ENCODE measurements at places on chromosomes 12 and 14. TPM values are rescaled to one million over a fixed set of nuclear protein-coding genes. Genes with fewer than 3 reads are reported as not detected.

Gene PLCZ1
- not detected for total RNA-seq

Gene TCP11L2
- 32.1 TPM for total RNA-seq

Gene KRT74
- total RNA-seq = not detected

Gene PPP2R5E
- 29.9 TPM for total RNA-seq

DNA sequence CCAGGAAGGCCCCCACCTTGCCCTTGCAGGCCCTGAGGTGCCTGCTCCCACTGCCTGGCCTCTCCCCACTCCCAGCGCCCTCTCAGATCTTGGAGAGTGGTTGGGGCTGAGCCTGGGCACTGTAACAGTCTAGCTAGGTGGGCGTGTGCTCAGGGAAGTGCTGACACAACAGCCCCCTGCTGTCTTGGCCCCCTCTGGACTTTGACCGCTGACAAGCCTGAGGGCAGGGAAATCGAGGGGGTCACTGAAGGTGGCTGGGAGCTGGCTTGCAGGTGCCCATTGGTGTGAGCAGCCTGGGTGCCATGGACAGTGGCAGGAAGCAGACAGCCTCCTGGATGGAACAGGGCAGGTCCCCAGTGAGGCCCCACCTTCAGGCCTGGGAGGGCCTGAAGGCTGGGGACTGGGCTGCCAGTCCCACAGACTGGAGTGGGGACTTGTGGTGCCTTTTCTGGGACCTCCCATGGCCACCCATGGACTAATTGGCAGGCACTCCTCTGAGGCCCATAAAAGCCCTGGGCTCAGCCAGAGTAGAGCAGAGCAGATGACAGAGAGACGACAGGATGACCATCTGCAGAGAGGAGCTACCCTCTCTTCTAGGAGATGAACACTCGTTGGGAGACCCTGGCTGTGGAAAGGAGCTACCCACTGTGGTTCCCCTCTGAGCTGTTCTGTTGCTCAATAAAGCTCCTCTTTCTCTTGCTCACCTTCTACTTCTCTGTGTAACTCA lies 158.6 kb upstream of the SLC38A2 start:
- H3K4me1 ChIP-seq = peaks cover 24% of the 10 kb centered on the region
- no peak overlapping the region for H3K4me3 ChIP-seq
- H3K27me3 ChIP-seq = no peaks in the 10 kb centered on the region
- DNase-seq = no peak
- H3K36me3 ChIP-seq = no peaks in the 10 kb centered on the region
- H3K27ac ChIP-seq = no peak overlapping the region

Gene NCKAP5L
- total RNA-seq = 15.7 TPM

DNA sequence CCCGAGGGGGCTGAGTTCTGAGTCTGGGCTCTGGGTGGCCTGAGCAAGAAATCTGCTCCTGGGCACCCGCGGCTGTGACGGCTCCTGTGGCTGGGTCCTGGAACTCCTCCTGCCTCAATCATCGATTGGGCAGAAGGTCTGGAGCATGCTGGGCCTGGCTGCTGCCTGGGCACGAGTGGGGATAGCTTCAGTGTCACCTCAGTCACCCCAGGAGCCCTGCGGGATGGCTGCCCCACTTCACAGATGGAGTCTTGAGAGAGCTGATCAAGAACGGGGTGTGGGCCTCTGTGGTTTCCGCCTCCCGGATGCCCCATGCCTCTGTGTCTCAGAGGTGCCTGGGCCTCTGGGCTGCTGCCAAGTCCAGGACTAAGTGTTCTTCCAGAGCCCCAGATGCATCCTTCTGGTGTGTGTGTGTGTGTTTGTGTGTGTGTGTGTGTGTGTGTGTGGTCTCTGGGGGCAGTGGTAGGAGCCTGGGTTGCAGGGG lies 185.6 kb upstream of the C14orf180 start:
- peak overlapping the region; percentile 23 for H3K27ac ChIP-seq
- no peak for DNase-seq
- H3K4me3 ChIP-seq = no peak overlapping the region

- H3K27me3 ChIP-seq = no peaks in the 10 kb centered on the region
- H3K4me1 ChIP-seq = peaks cover 10% of the 10 kb centered on the region
- H3K36me3 ChIP-seq = no peaks in the 10 kb centered on the region
- no peak overlapping the region for H3K4me3 ChIP-seq
- H3K27ac ChIP-seq = no peak overlapping the region
Measured at GRCh38 chr12:61610143-61610542, 650.1 kb upstream of the USP15 start.

Gene CTSG
- total RNA-seq = 7.9 TPM

Gene MDGA2
- total RNA-seq = under 0.01 TPM

GRCh38 chr12:6450869-6451347 lies 934 bp upstream of the TAPBPL start:
- DNase-seq = no peak
- H3K36me3 ChIP-seq = peaks cover 38% of the 10 kb centered on the region
- peak overlapping the region; percentile 99 for H3K27ac ChIP-seq
- peaks cover 53% of the 10 kb centered on the region for H3K4me1 ChIP-seq
- H3K27me3 ChIP-seq = no peaks in the 10 kb centered on the region

GRCh38 chr12:65570451-65571130 lies 253.7 kb upstream of the HMGA2 start:
- H3K4me3 ChIP-seq = no peak overlapping the region
- H3K36me3 ChIP-seq = no peaks in the 10 kb centered on the region
- DNase-seq = no peak
- H3K27me3 ChIP-seq = no peaks in the 10 kb centered on the region
- no peak overlapping the region for H3K27ac ChIP-seq
- no peaks in the 10 kb centered on the region for H3K4me1 ChIP-seq

DNA sequence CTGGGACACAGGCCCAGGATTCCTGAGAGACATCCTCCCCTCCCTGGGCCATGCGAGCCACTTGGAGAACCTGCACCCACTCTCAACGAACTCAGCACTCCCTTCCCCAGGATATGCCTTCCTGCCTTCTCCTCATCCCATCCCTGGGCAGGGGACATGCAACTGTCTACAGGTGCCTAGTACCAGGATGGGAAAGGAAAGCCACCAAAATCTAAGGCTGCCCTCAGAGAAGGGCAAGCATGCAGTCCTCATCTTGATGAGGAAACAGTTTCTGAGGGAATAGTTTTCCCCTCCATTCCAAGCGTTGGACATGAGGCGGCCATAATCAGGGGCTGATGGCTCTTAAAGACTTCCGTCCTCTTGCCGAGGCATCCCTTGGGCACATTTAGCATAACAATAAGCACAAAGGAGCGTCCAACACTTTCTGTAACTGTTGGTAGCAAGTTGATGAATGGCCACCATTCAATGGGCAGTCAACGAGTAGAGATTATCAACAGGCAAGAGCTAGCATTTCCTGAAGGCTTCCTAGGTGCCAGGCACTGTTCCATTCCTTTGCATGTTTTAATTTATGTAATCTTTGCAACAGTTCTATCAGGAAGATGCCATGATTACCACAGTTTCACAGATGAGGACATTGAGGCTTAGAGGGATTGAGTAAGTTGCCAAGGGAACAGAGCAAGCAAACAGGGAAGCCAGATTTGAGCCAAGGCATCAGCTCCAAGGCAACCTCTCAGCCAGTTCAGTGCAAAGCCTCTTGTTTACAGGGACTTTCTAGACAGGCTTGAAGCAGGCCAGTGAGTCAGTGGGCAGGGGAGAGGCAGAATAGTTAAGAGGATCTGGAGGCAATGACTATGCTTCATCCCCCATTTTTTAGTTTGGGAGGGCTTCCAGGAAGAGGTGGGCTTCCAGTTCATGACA lies 105.1 kb downstream of the SINHCAF start:
- no peak overlapping the region for H3K4me3 ChIP-seq
- no peaks in the 10 kb centered on the region for H3K4me1 ChIP-seq
- peak; percentile 91 for DNase-seq
- no peaks in the 10 kb centered on the region for H3K36me3 ChIP-seq
- H3K27me3 ChIP-seq = no peaks in the 10 kb centered on the region
- no peak overlapping the region for H3K27ac ChIP-seq

Gene PHLDA1
- total RNA-seq = 5.4 TPM

Gene CCDC184
- 1.2 TPM for total RNA-seq

GRCh38 chr14:54567639-54568561 lies 972 bp downstream of the SAMD4A start:
- no peak for DNase-seq
- H3K27ac ChIP-seq = peak overlapping the region; percentile 100
- no peaks in the 10 kb centered on the region for H3K36me3 ChIP-seq
- peaks cover 42% of the 10 kb centered on the region for H3K4me1 ChIP-seq

GRCh38 chr14:104876251-104876699 lies 11.2 kb downstream of the CEP170B start:
- H3K36me3 ChIP-seq = peaks cover 47% of the 10 kb centered on the region
- no peak overlapping the region for H3K27ac ChIP-seq
- H3K4me1 ChIP-seq = peaks cover 3% of the 10 kb centered on the region
- no peak overlapping the region for H3K4me3 ChIP-seq
- no peaks in the 10 kb centered on the region for H3K27me3 ChIP-seq
- DNase-seq = no peak

Gene TTC6
- not detected for total RNA-seq

GRCh38 chr14:61106959-61107641 lies 126.1 kb downstream of the SLC38A6 start:
- peak; percentile 92 for DNase-seq
- no peak overlapping the region for H3K27ac ChIP-seq
- no peaks in the 10 kb centered on the region for H3K27me3 ChIP-seq
- peaks cover 47% of the 10 kb centered on the region for H3K4me1 ChIP-seq
- H3K36me3 ChIP-seq = no peaks in the 10 kb centered on the region

Gene KRT73
- not detected for total RNA-seq

Gene NT5DC3
- 186 TPM for total RNA-seq

- no peaks in the 10 kb centered on the region for H3K27me3 ChIP-seq
- H3K4me3 ChIP-seq = no peak overlapping the region
- no peak for DNase-seq
- no peak overlapping the region for H3K27ac ChIP-seq
Measured at GRCh38 chr12:132131952-132132351, 12.2 kb downstream of the DDX51 start.

Gene ERP27
- not detected for total RNA-seq

Gene RASSF9
- 2.6 TPM for total RNA-seq

Gene A2ML1
- not detected for total RNA-seq

GRCh38 chr12:116339800-116340371 lies 62.4 kb upstream of the MED13L start:
- no peak for DNase-seq
- H3K4me1 ChIP-seq = no peaks in the 10 kb centered on the region
- no peaks in the 10 kb centered on the region for H3K36me3 ChIP-seq

DNA sequence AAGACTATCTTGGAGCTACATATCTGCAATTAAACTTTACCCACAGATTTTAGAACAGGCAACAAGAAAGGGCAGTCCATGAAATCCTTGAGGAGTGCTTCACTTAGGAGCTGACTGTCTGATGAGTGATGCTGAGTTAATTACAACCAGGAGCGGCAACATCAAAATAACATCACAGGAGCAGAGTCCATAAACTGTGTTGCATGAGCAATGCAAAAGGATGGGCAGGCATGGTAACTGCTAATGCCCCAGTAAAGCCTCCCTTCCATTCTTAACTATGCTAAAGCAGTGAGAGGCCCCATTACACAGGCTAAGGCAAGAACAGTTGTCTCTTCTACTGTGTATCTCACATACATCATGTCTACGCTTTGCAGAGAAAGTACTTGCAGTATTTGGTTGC lies 156.6 kb downstream of the PAX9 start:
- H3K4me1 ChIP-seq = no peaks in the 10 kb centered on the region
- H3K4me3 ChIP-seq = no peak overlapping the region
- H3K36me3 ChIP-seq = no peaks in the 10 kb centered on the region
- no peaks in the 10 kb centered on the region for H3K27me3 ChIP-seq
- DNase-seq = no peak

Gene CCDC198
- not detected for total RNA-seq

GRCh38 chr12:93127582-93128331 lies 198.7 kb upstream of the EEA1 start:
- H3K36me3 ChIP-seq = no peaks in the 10 kb centered on the region
- H3K27ac ChIP-seq = peak overlapping the region; percentile 85
- H3K4me3 ChIP-seq = no peak overlapping the region
- peaks cover 51% of the 10 kb centered on the region for H3K4me1 ChIP-seq
- peak; percentile 94 for DNase-seq
- H3K27me3 ChIP-seq = no peaks in the 10 kb centered on the region

Gene BCL11B
- total RNA-seq = 0.50 TPM

Gene ACTR10
- total RNA-seq = 47.9 TPM

Gene TRHDE
- 0.33 TPM for total RNA-seq

Data from esophagus muscularis mucosa (tissue), 4 donors.